ENCODE measurements at places on chromosomes 11 and 22.

- DNase-seq, result no peak
Measured at GRCh38 chr11:34302046-34302921, 55.5 kb downstream of the ABTB2 start.

- no peak for DNase-seq
Measured at GRCh38 chr11:7448201-7448600, 37.1 kb upstream of the OLFML1 start.

DNA sequence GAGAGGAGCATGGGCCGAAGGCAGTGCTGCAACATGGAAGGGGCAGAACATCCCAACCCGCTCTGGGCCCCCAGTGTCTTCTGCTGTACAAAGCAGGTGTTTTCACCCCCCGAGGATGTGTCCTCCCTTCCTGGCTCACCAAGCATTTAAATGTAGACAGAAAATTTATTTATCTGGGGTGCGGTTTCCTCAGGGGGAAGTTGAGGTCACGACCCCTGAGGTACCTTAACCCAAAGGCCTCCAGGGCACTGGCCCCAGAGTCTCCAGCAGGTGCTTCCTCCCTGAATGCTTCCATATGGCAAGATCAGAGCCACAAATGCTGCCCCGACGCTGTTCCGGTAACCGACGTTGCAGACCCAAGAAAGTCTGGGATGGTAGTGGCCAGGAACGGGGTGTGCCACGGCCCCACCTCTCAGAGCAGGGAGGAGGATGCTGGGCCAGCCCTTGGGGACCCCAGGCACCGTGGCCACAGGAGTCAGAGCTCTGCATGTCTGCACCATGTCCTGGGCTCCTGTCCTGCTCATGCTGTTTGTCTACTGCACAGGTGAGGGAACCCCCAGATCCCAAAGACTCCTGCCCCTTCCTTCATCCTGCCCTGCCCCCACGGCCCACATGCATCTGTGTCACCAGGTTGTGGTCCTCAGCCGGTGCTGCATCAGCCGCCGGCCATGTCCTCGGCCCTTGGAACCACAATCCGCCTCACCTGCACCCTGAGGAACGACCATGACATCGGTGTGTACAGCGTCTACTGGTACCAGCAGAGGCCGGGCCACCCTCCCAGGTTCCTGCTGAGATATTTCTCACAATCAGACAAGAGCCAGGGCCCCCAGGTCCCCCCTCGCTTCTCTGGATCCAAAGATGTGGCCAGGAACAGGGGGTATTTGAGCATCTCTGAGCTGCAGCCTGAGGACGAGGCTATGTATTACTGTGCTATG, at the start of gene VPREB1:
TSS of gene VPREB1 (plus strand) at position 471 of the 935 bp plus-strand sequence. CDS start at position 499, 28 bp downstream.
- DNase-seq, result no peak

- peak; percentile 43 for DNase-seq
Measured at GRCh38 chr11:134580610-134580975, 168.6 kb upstream of the B3GAT1 start.

- no peak for DNase-seq
Measured at GRCh38 chr11:111846636-111847035, 24.7 kb downstream of the ALG9 start.

DNA sequence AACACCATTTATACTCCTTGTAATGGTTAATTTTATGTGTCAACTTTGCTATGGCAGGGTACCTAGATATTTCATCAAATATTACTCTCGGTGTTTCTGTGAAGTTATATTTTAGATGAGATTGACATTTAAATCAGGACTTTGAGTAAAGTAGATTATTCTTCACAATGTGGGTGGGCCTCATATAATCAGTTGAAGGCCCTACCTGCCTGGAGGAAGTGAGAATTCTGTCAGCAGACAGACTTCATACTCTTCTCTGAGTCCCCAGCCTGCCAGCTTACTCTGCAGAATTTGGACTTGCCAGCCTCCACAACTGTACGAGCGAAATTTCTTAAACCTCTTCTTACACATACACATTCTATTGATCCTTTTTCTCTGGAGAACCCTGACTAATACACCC, 49.3 kb upstream of the SYT9 start:
- DNase-seq, result no peak

DNA sequence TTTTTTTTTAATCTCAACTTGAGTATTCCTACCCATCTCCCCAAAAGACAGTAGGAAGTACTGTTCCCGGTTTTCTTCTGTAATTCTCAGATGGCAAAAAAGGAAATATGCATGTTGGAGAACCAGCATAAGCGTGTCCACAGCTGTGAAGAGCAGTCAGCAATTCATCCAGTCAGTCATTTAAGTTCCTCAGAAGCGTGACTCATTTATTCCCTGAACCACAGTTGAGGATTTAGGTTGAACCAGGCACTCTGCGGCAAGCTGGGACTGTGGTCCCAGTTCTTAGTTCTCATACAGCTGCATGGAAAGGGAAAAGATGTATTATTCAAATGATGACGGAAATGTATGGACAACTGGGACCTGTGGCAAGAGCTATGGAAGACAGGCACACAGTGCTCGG, 61.0 kb upstream of the MYO18B start:
- DNase-seq, result no peak

- DNase-seq, result no peak
Measured at GRCh38 chr11:104934594-104934993, 33.8 kb downstream of the CASP4 start.

DNA sequence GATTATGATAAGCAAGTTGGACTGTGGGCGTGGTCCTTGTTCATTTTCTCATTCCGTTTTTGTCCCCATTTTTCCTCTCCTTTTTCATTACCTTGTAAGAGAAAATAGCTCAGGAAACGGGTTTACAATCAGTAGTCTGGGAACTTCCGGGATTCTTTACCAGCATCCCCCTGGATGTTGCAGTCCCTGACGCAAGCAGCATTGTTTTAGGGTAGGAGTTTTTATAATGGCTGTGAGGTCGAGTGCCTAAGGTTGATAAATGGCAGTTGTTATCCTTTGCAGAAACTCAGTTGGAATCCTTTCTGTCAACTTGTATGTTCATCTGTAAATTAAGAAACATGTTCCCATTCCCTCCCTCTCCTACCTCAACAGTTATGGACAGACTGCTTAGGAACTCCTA, 68.3 kb downstream of the ARHGEF12 start:
- DNase-seq, result no peak

- DNase-seq, result no peak
Measured at GRCh38 chr22:45073064-45073463, 63.3 kb upstream of the PHF21B start.

DNA sequence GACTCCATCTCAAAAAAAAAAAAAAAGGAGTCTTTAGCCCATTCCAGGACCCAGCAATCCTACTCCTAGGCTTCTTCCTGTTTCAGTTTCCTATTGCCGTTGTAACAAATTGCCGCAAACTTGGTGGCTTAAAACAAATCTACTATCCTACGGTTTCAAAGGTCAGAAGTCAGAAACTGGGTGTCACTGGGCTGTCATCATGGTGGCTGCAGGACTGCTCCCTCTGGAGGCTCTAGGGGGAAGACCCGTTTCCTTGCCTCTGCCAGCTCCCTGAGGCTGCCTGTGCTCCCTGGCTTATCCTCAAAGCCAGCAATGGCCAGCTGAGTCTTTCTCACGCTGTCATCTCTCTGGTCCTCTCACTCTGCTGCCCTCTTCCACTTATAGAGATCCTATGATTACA, 8.7 kb upstream of the DAGLA start:
- no peak for DNase-seq

DNA sequence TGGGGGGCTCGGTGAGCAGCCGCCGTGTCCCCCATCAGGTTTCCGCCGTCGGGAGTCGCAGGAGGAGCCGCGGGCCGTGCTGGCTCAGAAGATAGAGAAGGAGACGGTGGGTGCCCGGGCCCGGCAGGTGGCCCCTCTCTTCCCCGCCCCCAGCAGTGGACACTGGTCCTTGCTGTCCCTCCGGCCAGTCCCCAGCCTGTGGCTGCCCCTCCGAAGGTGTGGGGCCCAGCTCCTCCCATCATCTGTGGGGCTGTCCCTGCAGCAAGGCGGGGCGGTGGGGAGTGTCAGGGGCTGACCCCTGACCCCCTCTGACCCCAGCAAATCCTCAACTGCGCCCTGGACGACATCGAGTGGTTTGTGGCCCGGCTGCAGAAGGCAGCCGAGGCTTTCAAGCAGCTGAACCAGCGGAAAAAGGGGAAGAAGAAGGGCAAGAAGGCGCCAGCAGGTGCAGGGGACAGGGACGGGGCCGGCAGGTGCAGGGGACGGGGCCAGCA, 15.3 kb downstream of the EPS8L2 start:
- DNase-seq, result no peak

- DNase-seq, result peak; percentile 43
Measured at GRCh38 chr11:2304506-2305139, 2.8 kb downstream of the TSPAN32 start.
